Activated CD4-positive, alpha-beta memory T cell treated with anti-CD3 and anti-CD28 coated beads, Interleukin-2, amount 10 ng/mL, durations not matched to agents 7 days and 5 days (primary cell): ENCODE measurements at places on chromosomes 7 and 10. TPM values are rescaled to one million over a fixed set of nuclear protein-coding genes. Genes with fewer than 3 reads are reported as not detected.

- no peak for DNase-seq
Observed at GRCh38 chr7:53422291-53422690, 386.9 kb downstream of the POM121L12 start.

GPRIN2 gene
- not detected for total RNA-seq

DNA sequence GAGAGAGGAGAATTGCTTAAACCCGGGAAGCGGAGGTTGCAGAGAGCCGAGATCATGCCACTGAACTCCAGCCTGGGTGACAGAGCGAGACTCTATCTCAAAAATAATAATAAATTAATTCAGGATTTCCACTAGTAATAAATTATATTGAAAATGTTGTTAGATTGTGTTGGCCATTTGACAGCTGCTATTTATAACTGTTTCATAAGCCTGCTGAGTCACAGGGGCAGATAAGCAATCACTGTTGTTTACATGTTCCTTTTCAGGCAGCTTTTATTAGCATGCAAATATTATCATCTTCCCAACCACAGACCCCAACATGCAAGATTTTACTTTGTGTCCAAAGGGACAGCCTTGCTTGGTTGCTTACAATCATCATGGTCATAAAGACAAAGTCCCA is 49.5 kb upstream of the ZNF138 start:
- DNase-seq, result no peak

- DNase-seq, result peak; percentile 25
Observed at GRCh38 chr7:36283711-36284130, 105.9 kb upstream of the ANLN start.

ITIH5 gene
- total RNA-seq, result not detected

ZNF277 gene
- 27.6 TPM for total RNA-seq

SLC39A12 gene
- not detected for total RNA-seq

GRCh38 chr10:132837905-132838304 is 52.0 kb upstream of the NKX6-2 start:
- DNase-seq, result no peak

GRCh38 chr10:63105225-63106110 is 27.7 kb upstream of the NRBF2 start:
- DNase-seq, result no peak

SPACDR gene
- total RNA-seq, result 4.3 TPM

SRI gene
- 168 TPM for total RNA-seq

- no peak for DNase-seq
Observed at GRCh38 chr10:11755512-11756263, 13.5 kb downstream of the ECHDC3 start.

DNA sequence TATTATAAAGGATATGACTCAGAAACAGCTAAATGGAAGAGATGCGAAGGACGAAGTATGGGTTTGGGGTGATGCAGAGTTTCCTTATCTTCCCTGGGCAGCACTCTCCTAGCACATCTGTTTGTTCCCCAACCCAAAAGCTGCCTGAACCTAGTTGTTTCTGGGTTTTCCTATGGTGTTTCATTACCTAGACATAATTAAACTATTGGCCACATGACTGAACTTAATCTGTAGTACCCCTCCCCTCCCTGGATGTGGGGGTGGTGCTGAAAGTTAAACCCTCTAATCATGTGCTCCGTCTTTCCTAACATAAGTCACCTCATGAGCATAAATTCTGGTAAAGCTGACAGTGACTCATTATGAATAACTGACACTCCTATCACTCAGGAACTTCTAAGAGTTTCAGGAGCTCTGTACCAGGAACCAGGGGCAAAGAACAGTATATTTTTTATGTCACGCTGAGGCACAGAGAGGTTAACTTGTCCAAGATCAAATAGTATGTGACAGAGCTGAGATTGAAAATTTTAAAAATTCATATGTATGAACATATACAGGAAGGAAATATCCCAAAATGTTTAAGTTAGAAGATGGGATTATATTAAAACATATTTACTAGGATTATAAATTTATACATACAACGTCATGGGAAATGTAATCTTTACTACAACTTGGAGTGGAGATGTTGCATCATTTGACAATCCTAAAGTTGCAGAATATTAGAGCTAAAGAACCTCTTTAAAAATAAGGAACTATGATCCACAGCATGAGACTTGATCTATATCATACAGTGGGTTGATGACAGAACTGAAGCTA is 4.8 kb downstream of the STRIP2 start:
- DNase-seq, result peak; percentile 32

ESYT2 gene
- 128 TPM for total RNA-seq

- DNase-seq, result no peak
Observed at GRCh38 chr7:130379921-130380860, at the start of gene CPA1. Gene CPA1 (plus strand): TSS chr7:130380494. CDS start chr7:130380521, 27 bp downstream.

DNA sequence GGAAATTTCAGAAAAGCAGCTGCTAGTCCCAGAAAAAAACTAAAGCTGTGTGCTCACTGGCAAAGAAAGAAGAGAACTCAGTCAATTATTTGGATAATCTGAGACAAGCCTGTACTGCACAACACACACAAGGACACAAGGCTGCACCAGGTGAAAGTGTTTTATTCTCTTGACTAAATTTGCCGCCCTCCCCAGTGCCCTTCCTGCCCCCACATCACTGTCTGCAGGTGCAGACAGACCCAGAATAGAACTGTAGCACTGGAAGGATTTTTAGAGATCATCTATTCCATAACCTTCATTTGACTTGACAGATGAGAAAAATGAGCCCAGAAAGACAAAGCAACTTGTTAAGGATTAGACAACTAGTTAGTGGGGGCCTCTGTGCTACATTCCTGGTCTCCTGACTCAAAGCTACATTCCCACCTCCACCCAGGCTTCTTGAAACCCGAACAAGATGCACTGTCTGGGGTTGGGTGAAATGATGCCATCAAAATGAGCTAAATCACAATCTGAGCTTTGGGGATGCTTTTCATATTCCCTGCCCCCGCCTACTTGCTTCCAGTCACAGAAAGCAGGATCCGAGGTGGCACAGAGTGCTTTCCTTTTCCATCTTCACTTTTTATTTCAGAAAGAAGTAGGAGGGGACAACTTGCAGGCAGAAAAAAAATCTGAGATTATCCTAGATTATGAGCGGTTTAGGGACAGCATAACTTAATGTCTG is 5.2 kb upstream of the VAX1 start:
- no peak for DNase-seq

STRA8 gene
- total RNA-seq, result not detected
